ENCODE measurements at places on chromosomes 2 and 18.
A peak's percentile ranks its signal among the peaks of the same experiment; 100 is the strongest.

GRCh38 chr2:46269544-46270273 lies 27.5 kb upstream of the EPAS1 start:
- no peak for DNase-seq

DNA sequence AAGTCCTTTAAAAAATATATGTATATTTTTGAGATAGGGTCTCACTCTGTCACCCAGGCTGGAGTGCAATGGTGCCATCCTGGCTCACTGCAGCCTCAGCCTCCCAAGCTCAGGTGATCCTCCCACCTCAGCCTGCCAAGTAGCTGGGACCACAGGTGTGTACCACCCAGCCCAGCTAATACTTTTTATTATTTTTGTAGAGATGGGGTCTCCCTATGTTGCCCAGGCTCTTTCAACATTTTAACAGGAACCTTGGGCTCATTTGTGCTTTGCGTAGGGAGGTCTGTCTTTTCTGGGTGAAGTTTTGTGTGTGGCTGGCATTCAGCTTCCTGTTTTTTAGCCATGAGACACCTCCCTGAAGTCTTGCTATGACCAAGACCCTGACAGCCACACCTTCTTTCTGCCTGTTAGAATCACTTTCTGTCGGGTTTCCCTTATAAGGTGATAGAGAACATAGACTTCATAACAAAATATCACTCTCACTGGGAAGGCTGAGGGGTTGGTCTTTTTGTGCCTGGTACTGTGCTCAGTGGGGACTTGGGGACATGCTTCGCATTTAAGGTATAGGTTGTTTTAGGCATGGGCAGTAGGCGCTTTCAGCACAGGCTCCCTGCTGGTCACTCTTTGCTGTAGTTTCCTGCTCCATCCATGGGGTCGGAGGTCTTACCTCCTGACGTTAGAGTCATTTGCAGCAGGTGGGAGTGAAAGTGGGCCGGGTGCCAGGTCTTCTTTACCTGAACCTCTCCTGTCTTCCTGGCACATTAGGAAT lies 3.4 kb downstream of the RAB31 start:
- DNase-seq = no peak

DNA sequence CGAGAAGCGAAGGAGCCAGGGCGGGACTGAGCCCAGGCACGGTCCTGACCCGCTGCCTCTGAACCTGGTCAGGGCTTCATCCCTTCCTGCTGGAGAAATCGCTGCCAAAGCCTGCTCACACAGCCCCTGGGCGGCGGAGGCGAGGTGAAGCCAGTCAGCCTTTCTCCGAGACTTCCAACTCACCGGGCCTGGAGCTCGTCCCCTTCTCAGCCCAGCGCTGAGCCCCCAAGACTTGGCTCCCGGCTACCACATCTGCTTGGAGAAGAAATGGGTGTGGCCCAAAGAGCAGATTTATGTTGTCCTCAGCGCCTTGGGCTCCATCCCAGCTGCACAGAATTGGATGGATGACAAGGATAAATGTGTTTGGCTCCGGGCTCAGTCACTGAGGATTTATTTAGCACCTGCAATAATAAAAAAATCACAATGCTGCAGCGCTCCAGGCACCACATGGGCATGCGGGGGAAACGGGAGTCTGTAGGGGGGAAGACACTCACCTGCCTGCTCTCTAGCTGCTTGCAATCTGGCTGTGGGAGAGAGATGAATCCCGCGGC lies 64.9 kb downstream of the ACTR2 start:
- DNase-seq = no peak

DNA sequence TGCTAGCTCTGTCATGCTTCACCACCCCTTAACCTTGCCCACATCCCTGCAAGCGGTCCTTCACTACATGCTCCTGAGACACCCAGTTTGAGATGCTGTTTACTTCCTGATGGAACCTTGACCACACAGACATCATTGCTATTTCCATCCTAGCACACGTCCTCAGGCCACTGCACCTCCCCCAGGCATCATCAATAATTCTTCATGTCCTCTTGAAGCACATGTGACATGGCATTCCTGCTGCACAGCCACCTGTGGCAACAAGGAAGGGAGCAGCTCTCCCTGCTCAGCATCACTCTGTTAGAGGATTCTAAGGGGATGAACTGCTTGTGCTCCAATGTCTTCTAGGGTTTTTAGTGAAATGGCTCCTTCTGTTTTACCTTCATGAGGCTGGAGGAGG lies 26.1 kb upstream of the ST3GAL5 start:
- DNase-seq = no peak

- no peak for DNase-seq
Measured at GRCh38 chr18:22999212-22999611, 66.1 kb downstream of the RBBP8 start.

GRCh38 chr18:21739604-21740537 lies 721 bp upstream of the MIB1 start:
- DNase-seq = peak; percentile 15

- peak; percentile 15 for DNase-seq
Measured at GRCh38 chr2:118032169-118033013, 18.5 kb upstream of the CCDC93 start.

- no peak for DNase-seq
Measured at GRCh38 chr18:26432651-26433424, 115.5 kb downstream of the KCTD1 start.

- no peak for DNase-seq
Measured at GRCh38 chr2:16482460-16482859, 183.2 kb downstream of the CYRIA start.

- no peak for DNase-seq
Measured at GRCh38 chr2:23569761-23570365, 184.9 kb downstream of the KLHL29 start.

- DNase-seq = peak; percentile 30
Measured at GRCh38 chr2:213129311-213129710, 22.1 kb downstream of the IKZF2 start.

DNA sequence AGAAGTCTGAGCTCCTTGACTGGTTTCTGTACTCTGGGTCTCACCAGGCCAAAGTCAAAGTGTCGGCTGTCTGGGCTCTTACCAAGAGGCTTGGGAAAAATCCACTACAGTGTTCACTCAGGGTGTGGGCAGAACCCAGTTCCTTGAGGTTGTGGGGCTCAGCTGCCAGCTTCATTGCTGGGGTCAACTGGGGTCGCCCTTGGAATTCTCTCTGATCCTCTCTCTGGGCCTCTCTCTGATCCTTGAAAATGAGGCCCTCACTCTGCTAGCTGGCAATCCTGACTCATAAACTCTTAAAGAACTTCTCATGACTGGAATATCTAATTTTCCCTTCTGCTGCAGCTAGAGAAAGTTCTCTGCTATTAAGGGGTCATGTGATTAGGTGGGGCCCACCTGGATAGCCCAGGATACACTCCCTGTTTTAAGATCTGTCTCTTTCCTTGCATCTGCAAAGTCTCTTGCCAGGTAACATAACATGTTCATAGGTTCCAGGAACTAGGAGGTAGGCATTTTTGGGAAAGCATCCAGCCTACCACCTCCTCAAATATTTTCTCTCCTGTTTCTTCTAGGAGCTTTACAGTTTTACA lies 66.3 kb downstream of the SP110 start:
- peak; percentile 76 for DNase-seq

DNA sequence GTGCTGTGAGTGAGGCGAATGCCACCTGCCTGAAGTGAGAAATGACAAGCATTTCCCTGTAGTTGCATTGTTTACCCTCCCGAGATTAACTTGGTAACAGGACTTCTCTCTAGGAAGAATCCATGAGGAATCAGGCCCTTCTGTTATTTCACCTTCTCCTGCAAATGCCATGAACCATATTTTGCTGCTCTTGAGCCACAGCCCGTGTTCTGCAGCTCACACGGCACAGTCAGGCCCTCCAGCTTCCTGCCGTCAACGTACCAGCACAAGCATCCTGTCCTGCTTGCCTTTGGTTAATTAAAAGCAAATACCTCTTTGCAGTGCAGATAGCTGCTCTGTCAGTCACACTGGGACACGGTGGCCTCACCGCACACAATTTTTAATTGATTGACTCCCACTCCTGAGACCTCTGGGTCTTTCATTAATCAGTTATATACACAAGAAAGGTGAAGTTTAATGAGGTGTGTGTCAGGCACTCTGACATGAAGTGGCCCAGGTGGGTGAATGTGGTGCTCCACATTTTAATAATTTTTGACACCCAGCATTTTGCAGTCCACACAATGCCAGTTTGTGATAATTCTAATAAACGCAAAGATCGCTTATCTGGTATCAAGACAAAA lies 95.3 kb upstream of the ASB18 start:
- DNase-seq = no peak

GRCh38 chr18:63162271-63163014 lies 157.1 kb downstream of the BCL2 start:
- no peak for DNase-seq

DNA sequence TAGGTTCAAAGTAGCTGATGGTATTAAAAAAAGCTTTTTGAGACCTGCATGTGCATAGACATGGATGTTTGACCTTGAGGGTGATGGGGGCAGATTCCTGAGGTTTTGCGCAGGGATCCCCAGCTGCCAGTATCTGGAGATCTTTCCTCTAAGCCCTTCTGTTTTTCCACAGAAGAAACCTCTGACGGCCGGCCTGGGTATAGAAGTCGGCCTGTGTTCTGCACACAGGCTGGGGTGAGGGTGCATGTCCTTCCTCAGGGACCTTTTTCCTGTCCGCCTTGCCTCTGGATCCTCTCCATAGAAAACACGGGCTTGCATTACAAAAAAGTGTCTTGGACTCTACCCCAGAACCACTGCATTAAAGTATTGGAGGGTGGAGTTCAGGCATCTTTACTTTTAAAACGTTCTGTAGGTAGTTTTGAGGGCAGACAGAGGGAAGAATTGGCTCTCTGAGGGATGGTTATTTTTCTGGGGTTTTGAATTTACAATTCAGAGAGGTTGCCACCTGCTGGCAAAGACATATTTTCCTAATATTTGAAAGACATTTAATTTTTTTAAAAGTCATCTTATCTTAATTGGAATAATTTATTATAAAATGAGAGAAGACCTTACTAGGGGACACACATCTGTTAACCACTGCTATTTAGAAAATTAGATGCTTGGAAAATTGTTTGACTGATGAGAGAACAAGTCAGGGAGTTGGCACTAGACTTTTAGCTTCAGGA lies 350.6 kb downstream of the DCDC2C start:
- DNase-seq = no peak

DNA sequence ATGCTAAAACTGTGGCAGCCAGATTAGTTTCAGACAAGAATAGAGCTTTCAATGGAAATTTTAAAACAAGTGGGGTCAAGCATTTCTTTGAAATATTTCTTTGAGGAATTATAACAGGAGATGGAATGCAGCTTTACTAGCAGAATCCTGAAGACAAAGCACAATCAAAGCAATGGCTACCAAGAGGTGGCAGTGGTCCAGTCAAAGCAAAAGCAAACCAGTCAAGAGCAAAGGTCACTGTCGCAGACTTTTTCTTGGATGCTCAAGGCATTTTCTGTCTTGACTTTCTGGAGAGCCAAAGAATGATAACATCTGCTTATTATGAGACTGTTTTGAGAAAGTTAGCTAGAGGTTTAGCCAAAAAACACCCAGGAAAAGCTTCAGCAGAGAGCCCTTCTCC lies 351.2 kb upstream of the DLGAP1 start:
- DNase-seq = no peak

DNA sequence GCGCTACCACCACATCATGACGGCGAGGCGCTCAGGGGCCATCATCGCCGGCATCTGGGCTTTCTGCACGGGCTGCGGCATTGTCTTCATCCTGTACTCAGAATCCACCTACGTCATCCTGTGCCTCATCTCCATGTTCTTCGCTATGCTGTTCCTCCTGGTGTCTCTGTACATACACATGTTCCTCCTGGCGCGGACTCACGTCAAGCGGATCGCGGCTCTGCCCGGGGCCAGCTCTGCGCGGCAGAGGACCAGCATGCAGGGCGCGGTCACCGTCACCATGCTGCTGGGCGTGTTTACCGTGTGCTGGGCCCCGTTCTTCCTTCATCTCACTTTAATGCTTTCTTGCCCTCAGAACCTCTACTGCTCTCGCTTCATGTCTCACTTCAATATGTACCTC lies 2.3 kb downstream of the MC5R start:
- DNase-seq = no peak

GRCh38 chr2:203450561-203450960 lies 84.5 kb downstream of the RAPH1 start:
- peak; percentile 2 for DNase-seq
